NCI-H2081 treated with DMSO at 0.1 percent for 48 hours (cell line): ENCODE measurements at places on chromosomes 7 and 10.

DNA sequence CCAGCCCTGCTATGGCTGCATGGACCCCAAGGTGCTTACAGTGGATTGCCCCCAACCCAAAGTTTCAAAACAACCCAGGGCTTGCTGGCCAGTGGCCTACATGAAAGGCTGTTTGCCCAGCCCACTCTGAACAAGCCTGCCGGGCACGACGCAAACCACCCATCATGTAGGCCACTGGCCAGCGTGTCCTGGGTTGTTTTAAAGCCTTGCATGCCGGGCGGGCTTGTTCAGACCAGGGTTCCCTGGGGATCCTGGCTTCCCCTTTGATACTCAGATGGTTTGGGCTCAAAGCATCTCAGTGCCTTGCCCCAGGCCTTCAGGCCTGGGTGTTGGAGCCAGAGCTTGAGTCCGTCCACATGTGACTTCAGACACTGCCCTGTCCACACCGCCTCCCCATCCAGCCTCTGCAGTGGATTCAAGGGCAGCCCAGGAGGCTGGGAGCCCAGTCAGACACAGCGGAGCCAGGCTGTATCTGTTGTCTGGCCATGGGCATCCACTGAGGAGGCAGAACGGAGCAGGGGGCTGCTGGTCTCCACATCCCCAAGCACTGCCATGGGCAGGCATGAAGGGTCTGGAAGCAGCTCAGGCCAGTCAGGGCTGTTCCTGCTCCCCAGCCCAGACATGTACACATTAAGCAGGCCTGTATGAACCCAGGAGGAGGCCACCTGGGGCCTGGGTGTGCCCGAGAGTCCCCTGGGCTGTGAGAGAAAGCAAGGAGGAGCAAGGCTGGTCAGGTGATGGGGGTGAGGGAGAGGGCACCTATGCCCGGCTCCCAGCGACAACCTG lies 4.0 kb upstream of the ADIRF start:
- DNase-seq: no peak

- DNase-seq: no peak
Measured at GRCh38 chr7:133575726-133576440, 323.0 kb downstream of the EXOC4 start.

DNA sequence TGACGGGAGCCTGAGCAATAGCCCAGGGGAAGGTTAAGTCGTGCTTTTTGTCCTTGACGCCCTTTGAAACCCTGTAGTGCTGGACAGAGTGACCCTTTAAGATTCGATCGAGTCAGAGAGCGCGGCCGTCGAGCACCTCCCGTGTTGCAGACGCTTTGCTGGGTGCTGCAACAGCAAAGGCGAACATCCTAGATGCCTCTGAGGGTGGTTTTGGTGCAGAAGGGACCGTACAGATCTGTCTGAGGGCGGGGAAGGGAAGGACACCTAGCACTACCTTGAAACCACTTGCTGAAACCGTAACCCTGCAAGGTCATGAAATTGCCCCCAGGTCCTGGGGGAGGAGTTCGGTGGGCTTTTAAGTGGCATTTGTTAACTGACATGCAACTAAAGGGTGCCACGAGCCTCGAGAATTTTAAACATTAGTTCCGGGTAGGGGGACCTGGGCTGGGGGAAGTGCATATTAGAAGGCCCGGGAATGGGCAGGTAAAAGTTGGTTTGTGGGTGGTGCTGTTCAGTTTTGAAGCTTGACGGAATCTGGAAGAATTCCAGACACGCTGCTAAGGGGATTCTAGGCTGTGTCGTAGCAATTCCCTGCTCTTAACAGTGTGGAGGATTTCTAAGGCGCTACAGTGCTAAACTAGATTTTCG lies 786 bp downstream of the ATP5F1C start:
- no peak for DNase-seq

DNA sequence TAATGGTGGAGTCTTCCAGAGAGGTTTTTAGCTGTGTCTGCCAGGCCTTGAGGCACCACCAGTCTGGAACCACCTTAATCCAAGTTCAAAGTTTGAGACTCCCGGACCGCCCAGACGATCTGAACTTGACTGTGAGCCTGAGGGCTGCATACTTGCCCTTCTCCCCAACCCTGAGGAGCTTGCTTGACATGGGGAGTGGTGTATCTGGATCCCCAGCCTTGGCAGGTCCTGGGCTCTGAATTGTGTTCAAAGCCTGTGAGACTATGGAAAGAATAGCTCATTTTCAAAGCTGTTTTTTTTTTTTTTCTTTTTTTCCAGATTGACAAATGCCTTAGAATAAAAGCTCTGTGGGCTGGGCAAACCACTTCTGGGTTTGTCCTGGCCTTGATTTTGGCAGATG lies 22.3 kb upstream of the CAMK1D start:
- DNase-seq: no peak

- no peak for DNase-seq
Measured at GRCh38 chr10:58771863-58772262, 259.2 kb downstream of the BICC1 start.

GRCh38 chr7:154259396-154259795 lies 207.2 kb downstream of the DPP6 start:
- DNase-seq: no peak

DNA sequence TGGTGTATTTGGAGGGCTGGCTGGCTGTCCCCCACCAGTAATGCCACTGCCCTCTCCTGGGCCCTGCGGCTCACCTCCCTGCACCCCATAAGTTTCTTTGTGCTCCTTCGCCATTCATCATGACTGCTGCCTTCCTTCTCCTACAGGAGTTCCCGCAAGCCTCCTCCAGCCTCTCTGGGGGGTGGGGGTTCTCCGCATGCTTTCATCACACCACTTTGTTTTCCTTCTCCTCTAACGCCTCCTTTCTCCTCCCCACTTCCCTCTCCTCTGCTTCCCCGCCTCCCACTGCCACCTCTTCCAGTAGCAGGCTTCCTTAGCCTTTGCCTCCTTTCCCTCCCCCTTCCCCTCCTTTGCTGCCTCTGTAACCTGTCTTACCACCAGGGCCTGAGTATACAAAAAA lies 58.1 kb downstream of the PAX2 start:
- no peak for DNase-seq

DNA sequence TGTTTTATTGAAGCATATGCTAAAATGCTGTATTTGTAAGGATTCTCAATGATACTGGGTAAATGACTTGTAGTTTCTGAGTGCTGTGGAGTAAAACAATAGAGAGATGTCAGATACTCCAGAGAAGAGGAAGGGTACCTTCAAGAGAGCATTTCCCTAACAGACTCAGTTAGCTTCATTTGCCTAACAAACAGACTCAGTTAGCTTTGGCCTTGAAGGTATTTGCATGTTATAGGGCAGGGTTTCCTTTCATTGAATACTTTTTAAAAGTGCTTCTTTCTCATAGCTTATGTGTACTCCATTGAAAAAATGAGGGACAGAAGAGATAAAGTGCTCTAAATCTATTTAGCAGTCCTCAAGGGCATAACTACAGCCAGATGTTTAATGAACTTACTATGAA lies 101.8 kb downstream of the CHN2 start:
- no peak for DNase-seq

DNA sequence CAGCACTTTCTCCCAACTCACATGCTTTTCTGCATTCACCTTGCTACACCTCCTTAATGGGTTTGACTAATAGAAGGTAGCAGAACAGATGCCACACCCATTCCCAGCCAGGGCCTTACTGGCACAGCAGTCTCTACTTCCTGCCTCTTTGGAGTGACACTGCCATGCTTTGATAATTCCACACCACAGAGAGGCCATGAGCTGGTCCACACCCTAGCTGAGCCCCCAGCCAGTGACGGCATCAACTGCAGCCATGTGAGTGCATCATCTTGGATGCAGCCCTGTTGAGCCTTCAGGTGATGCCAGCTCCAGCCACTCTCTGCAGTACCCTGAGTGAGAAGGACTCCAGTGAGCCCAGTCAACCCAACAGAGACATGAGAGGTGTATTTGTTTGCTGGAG lies 27.5 kb upstream of the EZH2 start:
- no peak for DNase-seq

GRCh38 chr7:69847921-69848612 lies 249.8 kb downstream of the AUTS2 start:
- DNase-seq: peak; percentile 89

DNA sequence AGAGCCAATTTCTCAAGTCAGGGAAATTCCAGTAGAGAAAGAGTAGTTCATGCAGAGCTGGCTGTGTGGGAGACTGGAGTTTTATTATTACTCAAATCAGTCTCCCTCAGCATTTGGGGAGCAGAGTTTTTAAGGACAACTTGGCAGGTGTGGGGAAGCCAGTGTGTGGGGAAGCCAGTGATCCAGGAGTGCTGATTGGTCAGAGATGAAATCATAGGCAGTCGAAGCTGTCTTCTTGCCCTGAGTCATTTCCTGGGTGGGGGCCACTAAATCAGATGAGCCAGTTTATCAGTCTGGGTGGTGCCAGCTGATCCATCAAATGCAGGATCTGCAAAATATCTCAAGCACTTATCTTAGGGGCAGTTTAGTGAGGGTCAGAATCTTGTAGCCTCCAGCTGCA lies 194.6 kb upstream of the NRG3 start:
- DNase-seq: no peak

GRCh38 chr7:36526863-36527548 lies 137.3 kb downstream of the ANLN start:
- no peak for DNase-seq

- DNase-seq: no peak
Measured at GRCh38 chr10:129773359-129773990, 190.6 kb downstream of the EBF3 start.

GRCh38 chr7:158133515-158134271 lies 453.9 kb downstream of the PTPRN2 start:
- DNase-seq: no peak

GRCh38 chr7:127683776-127684681 lies 32.0 kb downstream of the SND1 start:
- DNase-seq: no peak

DNA sequence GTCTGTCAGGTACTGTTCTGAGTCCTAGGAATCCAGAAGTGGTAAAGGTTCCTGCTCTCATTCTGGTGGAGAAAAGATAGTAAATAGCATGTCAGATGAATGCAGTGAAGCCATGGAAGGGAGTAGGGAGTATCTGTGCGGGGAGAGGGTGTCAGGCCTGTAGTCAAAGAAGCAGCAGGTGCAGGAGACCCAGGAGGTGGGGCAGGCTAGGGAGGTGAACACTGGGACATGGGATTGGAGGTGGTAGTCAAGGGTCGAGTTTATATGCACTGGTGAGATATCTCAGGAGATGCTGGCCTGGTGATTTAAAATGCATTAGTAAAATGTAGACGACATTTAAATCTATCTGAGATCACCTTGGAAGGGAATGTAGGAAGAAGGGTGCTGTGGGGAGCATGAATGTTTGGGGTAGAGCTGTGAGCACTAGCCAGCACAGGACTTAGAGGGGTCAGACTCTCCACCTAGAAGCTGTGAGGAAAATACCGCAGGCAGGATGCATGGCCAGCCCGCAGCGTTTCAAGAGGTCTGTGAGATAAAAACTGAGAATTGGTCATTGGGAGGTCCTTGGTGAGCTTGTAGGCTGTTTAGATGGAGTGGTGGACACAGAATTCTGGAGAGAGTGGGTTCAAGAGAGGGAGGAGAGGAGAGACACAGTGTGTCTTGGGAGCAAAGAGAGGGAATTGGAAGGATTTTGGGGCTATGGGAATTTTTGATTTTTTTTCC lies 6.8 kb downstream of the GTPBP4 start:
- DNase-seq: no peak

GRCh38 chr10:17562614-17563013 lies 54.6 kb downstream of the HACD1 start:
- DNase-seq: peak; percentile 30

- no peak for DNase-seq
Measured at GRCh38 chr10:80552151-80552646, 14.5 kb downstream of the SH2D4B start.

DNA sequence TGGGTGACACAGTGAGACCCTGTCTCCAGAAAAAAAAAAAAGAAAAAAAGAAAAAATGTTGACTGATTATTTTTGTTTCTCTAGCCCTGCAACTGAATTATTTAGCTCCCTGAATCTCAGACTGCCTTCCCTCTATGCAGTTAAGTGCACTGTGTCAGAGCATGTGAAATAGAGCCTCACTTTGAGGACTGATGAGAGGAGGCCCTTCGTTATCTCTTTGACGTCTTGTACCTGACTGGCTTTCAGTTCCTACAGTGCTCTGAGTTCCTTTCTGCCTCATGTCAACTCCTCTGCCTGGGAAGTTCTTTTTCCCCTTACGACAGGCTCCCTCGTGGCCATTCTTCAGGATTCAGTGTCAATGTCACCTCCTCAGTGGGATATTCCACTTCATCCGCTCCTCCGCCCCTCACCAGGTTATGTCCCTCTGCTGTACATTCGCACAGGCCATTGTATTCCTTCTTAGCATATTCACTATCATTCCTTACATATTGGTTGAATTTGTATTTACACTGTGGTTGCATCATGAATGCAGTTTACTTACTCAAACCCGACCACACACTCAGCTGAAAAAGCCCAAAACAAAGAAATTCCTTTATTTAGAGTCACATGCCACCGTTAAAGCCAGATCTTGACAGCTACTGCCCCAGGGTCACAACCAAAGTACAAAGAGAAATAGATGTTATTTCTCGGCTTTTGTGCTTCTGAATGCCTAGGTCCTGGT lies 18.1 kb upstream of the CAMK2G start:
- no peak for DNase-seq

DNA sequence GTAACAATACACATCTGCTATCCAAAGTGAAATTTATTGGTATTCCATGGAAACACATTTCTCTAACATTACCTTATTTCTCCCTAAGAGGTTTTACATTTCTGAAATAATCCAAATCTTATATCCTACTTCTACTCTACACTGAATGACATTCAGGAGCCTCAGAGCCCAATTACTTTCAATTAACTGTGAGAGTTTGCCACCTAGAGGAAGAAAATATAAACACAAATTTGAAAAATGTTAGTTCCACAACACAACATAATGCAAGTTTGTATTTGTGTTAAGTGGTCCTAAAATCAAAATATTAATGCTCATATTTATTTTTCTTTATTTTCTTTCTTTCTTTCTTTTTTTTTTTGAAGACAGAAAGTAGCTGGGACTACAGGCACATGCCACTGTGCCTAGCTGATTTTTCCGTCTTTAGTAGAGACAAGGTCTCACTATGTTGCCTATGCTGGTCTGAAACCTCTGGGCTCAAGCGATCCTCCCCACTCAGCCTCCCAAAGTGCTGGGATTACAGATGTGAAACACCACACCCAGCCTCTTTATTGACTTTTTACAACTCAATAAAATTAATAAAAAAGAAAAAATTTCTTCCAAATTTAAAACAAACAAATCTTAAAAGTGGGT lies 46.0 kb downstream of the ATAD1 start:
- no peak for DNase-seq

DNA sequence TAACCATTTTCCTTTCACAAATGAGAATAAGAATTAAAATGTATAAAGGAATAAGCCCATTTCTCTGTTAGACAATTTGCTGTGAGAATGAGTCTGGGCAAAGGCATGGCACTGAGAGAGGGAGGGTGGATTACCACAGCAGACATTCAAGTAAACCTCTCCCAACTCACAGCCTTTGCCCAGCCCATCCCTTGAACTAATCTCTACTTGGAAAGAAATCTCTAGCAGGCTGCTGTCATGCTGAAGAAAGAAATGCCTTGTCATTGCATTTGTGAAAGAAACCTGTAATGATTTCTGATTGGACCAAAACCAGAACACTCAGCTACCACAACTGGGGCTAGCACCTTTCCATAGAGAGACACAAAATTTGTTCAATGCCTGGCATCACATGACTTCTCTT lies 39.2 kb downstream of the CH25H start:
- DNase-seq: no peak
